CD4-positive, CD25-positive, alpha-beta regulatory T cell (primary cell): ENCODE measurements at places on chromosomes 3 and 15. TPM values are rescaled to one million over a fixed set of nuclear protein-coding genes. Genes with fewer than 3 reads are reported as not detected.

The BCL2A1 gene
- 25.4 TPM for polyA plus RNA-seq

The CLSTN2 gene
- polyA plus RNA-seq: not detected

The FBXL22 gene
- polyA plus RNA-seq: 2.1 TPM

The GXYLT2 gene
- 0.06 TPM for polyA plus RNA-seq

The GNAT1 gene
- not detected for polyA plus RNA-seq

The PLA1A gene
- polyA plus RNA-seq: not detected

The MUSTN1 gene
- not detected for polyA plus RNA-seq

The PIAS1 gene
- polyA plus RNA-seq: 137 TPM

The PRICKLE2 gene
- not detected for polyA plus RNA-seq

The RAB6B gene
- polyA plus RNA-seq: 0.41 TPM

The RGMA gene
- polyA plus RNA-seq: not detected

The GLDN gene
- polyA plus RNA-seq: not detected

The CEP19 gene
- 5.2 TPM for polyA plus RNA-seq

The REC114 gene
- not detected for polyA plus RNA-seq

The EIF4E3 gene
- polyA plus RNA-seq: 98.9 TPM

The KBTBD8 gene
- 3.1 TPM for polyA plus RNA-seq

The TIMP4 gene
- polyA plus RNA-seq: not detected

The ACVR2B gene
- 1.4 TPM for polyA plus RNA-seq

The USP19 gene
- 23.4 TPM for polyA plus RNA-seq

The RYR3 gene
- polyA plus RNA-seq: 0.14 TPM

The CPN2 gene
- not detected for polyA plus RNA-seq

The NANOGP8 gene
- polyA plus RNA-seq: not detected

The FHIT gene
- 14.4 TPM for polyA plus RNA-seq

The TM6SF1 gene
- polyA plus RNA-seq: not detected

The SEMA3G gene
- 5.4 TPM for polyA plus RNA-seq

The WDR72 gene
- polyA plus RNA-seq: not detected

The DENND4A gene
- 9.6 TPM for polyA plus RNA-seq

The NRG4 gene
- not detected for polyA plus RNA-seq

The COLQ gene
- polyA plus RNA-seq: 1.0 TPM

The TMCO5A gene
- not detected for polyA plus RNA-seq

The MOBP gene
- not detected for polyA plus RNA-seq

The PTH1R gene
- polyA plus RNA-seq: not detected

The CRABP1 gene
- not detected for polyA plus RNA-seq

The RARB gene
- not detected for polyA plus RNA-seq

The SUSD5 gene
- polyA plus RNA-seq: 0.28 TPM

The LINGO1 gene
- polyA plus RNA-seq: not detected

The ATOSA gene
- 19.8 TPM for polyA plus RNA-seq

The CCR9 gene
- 11.4 TPM for polyA plus RNA-seq

The CCDC54 gene
- not detected for polyA plus RNA-seq

The PLA2G4E gene
- not detected for polyA plus RNA-seq

The TRAIP gene
- 0.52 TPM for polyA plus RNA-seq

The SMCO1 gene
- not detected for polyA plus RNA-seq

The STT3B gene
- polyA plus RNA-seq: 88.2 TPM

The ALPK3 gene
- not detected for polyA plus RNA-seq

The CX3CR1 gene
- polyA plus RNA-seq: 2.2 TPM
